ENCODE measurements at places on chromosomes 6 and 20. TPM values are rescaled to one million over a fixed set of nuclear protein-coding genes. Genes with fewer than 3 reads are reported as not detected.

The MATN4 gene
- 1.9 TPM for total RNA-seq

The ENPP1 gene
- 1.8 TPM for total RNA-seq

The FAM217A gene
- total RNA-seq, result not detected

The FERMT1 gene
- total RNA-seq, result 24.0 TPM

The MOXD1 gene
- total RNA-seq, result 4.1 TPM

The PDE7B gene
- total RNA-seq, result 1.6 TPM

The FKBP5 gene
- total RNA-seq, result 8.8 TPM

The OR12D3 gene
- total RNA-seq, result not detected

The HLA-DPB1 gene
- total RNA-seq, result 96.3 TPM

The LSM14B gene
- total RNA-seq, result 40.3 TPM

The CEP250 gene
- total RNA-seq, result 75.5 TPM

The PNLDC1 gene
- total RNA-seq, result not detected

The PPIL4 gene
- 23.5 TPM for total RNA-seq

The SHLD1 gene
- total RNA-seq, result 5.4 TPM

The PTCRA gene
- not detected for total RNA-seq

The MAPK13 gene
- total RNA-seq, result 0.60 TPM

The AHCY gene
- 165 TPM for total RNA-seq

The PACRG gene
- not detected for total RNA-seq

Measured in A375 (cell line).